ENCODE measurements at places on chromosomes 2 and 18.

- no peak for DNase-seq
These were observed 8.4 kb upstream of the LIMS2 start for GRCh38 chr2:127683757-127684156.

- DNase-seq = no peak
These were observed 1.7 kb upstream of the GATA6 start for GRCh38 chr18:22167471-22168241.

DNA sequence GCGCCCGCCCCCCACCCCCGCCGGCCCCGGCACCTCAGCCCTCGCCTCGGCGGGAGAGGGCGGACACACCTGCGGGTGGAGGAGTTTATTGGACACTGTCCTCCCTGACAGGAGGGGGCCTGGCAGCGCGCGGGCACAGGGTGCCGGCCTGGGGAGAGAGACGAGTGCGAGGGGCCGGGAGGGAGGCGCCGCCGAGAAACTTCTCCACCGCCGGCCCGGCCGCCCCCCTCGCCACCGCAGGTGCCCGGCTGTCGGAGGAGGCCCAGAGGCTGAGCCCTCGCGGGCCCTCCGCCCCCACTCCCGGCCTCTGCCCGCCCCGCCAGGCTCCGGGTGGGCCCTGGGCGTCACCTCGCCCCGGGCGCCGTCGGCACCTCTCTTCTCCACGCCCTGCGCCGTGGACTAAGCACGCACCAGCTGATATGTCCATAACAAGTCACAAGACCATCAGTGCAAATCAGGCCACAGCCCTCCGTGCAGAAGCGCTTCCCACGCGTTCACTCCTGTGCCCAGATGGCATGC lies 311.3 kb downstream of the CELF4 start:
- no peak for DNase-seq

GRCh38 chr2:160375802-160376469 lies 117.7 kb downstream of the RBMS1 start:
- DNase-seq = no peak

DNA sequence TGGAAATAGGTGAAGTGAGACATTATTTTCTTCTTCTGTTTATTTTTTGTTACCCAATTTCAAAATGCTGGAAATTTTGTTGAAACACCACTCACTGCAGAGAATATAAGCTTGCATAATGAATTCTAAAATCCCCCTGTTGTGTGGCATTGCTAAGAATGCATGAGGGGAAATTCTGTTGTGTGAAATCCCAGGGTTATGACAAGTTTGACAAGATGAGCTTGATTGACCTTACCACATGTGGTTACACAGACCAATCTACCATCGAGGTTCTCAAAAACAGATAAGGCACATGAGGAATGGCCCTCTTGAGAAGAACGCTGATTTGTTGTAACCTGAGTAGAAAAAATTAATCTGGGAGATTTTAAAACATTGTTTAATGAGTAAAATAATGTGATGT lies 261.6 kb upstream of the MMADHC start:
- no peak for DNase-seq

GRCh38 chr18:46821856-46822711 lies 65.2 kb upstream of the ST8SIA5 start:
- DNase-seq = no peak

DNA sequence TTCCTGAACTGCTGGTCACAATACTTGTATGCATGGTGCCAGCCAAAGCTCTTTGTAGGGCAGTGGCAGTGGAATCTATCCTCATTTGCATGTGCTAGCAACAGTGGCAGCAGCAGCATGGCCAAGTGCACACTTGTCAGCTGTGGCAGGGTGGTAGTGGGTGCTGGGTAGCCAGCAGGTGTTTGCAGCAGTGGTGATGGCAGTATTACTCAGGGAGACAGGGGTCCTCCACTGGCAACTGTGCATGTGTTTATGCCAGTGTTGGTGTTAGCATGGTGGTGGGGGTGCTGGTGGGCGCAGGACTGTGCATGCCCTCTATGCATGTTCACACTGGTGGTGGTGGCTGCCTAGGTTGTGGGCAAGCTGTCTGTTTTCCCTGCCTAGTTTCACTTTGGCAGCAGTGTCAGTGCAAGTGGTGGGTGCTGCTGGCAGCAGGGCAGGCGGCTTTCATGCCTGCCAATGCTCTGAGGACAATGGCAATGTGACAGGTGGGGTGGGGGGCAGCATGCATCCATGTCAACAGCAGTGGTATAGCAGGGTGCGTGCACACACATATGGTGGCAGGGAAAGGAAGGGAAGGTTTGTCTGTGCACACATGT lies 41.2 kb downstream of the GALNT13 start:
- DNase-seq = peak; percentile 0

- no peak for DNase-seq
These were observed 303.1 kb upstream of the FBXO11 start for GRCh38 chr2:48209214-48209885.

DNA sequence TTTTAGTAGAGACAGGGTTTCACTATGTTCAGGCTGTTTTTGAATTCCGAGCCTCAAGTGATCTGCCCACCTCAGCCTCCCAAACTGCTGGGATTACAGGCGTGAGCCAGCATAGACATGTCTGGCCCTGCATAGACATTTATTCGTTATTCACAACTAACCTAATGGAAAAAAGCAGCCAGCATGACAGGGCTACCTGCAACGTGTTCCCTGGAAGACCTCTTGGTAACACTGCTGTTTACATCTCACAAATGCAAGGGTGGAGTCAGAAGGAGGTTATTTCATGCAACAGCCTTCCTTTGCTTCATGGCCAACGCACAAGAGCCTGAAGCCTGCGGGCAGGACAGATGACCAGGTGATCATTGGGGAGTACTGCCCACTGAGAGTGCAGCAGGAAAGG lies 9.2 kb downstream of the SERPINE2 start:
- no peak for DNase-seq

DNA sequence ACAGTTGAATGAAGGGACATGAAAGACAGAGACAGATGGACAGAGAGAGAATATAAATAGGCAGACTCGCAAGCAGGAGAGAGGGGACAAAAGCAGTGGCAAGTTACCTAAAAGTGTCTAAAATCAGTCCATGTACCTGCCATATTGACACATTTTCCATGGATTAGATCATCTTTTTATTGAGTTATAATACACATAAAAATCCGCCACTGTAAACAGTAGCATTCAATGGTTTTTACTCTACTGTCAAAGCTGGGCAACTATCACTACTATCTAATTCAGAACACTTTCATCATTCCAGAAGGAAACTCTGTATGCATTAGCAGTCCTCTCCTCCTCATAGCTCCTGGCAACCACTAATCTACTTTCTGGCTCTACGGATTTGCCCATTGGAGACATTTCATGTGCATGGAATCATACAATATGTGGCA lies 10.1 kb downstream of the CFAP210 start:
- no peak for DNase-seq

DNA sequence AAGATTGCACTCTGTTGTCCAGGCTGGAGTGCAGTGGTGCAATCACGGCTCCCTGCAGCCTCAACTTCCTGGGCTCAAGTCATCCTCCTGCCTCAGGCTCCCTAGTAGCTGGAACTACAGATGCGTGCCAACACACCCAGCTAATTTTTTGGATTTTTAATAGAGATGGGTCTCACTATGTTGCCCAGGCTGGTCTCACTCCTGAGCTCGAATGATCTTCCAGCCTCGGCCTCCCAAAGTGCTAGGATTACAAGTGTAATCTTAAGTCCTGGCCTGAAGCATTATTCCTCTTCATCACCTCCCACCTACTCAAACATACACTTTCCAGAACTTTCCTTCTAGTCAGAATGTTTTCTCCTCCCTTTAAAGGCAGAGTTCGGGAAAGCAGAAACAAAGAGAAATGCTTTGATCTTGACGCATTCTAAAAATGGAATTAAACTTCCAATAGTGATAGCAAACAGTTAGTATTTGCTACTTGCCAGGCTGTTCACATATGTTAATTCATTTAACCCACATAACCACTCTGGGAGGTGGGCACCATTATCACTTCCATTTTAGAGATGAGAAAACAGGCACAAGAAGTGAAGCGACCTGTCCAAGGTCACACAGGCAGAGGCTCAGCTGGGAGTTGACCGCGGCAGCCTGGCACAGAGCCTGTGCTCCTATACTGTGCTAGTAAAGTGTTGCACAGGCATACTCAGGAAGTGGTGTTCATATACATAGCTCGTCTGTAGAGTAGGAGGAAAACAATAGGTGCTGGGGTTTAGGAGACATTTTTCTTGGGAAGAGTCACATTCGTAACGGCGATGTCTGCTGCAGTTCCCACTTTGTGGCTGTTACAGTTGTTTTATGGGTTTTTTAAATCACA lies 24.6 kb downstream of the TEX44 start:
- DNase-seq = no peak

DNA sequence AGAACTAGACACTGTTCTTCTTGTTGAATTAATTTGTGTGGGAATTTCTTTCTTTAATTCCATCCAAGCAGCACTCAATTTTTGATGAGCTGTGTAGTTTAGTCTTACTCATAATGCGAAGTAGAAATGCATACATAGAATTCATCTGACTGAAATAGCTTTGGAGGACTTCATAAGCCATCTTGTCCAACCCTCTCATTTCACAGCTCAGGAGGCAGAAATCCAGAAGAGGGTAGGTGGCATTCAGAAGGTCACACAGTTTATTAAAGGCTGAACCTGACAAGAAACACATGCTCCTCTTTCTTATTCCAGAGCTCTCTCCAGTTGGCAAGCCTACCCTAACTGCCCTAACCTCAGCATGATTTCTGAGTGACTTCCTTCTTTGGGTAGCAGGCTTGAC lies 169.2 kb upstream of the NOSTRIN start:
- DNase-seq = no peak

DNA sequence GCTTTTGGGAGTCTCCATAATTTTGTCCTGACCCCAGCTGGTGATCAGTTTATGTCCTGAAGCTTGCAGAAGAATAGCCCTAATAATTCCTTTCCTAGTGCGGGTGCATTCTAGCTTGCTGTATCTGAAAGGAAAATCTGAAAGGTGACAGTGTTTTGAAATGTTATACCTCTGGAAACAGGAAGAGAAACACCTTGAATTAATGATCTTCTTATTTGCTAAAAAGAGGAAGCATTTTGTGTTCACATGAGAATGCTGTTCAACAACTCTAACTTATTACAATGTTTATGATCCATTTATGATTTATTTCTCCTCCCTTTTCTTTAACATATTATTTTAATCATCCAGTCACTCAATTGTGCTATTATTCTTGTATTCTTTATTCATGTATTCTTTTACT lies 66.9 kb upstream of the CAVIN2 start:
- no peak for DNase-seq

- no peak for DNase-seq
These were observed 52.0 kb downstream of the FTCDNL1 start for GRCh38 chr2:199798831-199799580.

- no peak for DNase-seq
These were observed 23.6 kb downstream of the MLPH start for GRCh38 chr2:237510502-237511217.

DNA sequence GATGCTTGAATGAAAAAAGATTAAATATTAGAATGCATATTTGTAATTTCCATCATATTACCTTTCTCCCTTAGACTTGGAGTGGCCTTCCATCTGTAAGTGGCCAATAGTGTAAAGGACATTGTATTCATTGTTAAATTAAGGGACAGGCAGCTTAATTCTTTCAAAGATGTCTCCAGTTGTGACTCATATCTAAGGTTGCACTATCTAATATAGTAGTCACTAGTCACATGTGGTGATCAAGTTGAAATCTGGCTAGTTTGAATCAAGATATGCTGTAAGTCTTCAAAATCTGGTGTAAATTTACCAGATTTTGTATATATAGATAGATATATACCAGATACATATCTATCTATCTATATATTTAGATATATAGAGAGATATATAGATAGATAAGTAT lies 52.4 kb upstream of the AGPS start:
- DNase-seq = no peak

DNA sequence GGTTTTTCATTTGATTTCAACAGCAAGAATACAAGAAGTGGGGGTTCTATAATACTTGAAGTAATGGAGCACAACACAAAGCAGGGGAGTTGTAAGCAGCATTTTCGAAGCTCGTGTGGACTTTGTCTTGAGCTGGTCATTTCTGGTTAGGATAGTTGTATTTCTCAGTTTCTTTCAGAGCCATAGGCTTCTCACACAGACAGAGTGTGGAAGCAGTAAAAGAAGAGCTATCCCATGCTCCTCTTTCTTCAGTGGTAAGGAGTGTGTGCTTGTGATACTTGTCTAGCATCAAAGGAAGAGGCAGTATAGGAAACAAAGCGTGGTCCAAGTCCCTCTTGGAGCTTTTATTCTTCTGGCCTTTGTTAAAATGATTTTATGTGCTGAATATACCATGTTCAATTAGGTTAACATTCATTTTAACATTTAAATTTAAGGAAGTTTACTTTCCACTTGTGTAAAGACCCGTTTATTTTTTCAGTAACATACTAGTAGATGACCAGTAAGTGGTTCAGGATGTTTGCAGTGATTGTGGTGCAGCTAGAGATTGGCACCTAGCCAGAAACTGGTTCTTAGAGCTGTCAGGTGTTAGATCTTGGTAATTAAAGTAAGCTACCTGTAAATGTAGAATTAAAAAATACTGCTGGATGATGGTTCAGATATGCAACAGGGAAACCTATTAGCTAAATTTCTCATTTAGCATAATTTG lies 14.6 kb downstream of the CCNYL1 start:
- DNase-seq = no peak

DNA sequence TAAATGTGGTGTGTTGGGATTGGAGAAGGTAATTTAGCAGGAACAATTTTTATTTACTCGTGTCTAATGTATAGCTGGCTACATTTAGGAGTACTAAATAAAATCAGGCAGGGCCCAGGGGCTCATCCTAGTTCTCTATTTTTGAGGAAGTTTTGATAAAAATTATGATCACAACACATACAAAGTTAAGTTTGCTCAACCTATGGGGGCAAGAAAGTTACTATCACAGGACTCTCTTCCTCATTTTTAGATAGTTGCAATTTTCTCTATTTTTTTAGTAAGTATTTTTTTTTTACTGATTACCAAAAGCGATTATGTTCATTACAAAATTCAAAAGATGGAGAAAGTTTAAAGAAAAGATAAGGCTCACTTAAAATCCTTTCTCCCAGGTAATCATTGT lies 60.0 kb upstream of the RPE start:
- no peak for DNase-seq

- DNase-seq = no peak
These were observed 461.4 kb downstream of the GALR1 start for GRCh38 chr18:77711096-77711495.

- DNase-seq = no peak
These were observed 513.9 kb upstream of the MEX3C start for GRCh38 chr18:51711298-51711889.
